ENCODE measurements at places on chromosomes 6 and 20.

GRCh38 chr6:42147138-42147562, 4.7 kb upstream of the C6orf132 start:
- DNase-seq, result no peak

- no peak for DNase-seq
Measured at GRCh38 chr6:102398788-102399390, 1005.4 kb downstream of the GRIK2 start.

- peak; percentile 41 for DNase-seq
Measured at GRCh38 chr6:79377888-79378348, 143.4 kb upstream of the HMGN3 start.

DNA sequence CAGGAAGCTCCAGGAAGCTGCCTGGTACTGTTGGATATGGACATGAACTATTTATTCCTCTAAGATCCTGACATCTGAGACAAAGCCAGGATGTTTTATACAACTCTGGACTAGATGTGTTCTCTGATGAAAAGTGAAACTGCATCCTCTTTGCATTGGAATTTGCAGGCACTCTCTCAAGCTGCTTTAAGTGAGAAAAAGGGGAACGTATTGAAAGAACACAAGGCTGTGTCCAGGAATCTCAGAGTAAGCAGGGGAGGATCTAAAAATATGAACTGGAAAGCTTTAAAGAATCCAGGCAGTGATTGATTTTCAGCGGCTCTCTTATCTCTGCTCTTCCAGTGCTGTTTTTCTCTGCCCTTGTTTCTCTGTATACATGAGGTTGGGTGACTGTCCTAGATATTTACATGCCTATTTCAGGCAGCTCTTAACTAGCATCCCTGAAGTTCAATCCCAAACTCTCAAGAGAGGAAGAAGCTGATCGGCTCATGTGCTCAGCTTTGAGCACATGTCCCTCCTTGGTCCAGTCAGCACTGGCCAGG, 193.8 kb downstream of the PLCB4 start:
- peak; percentile 13 for DNase-seq

- DNase-seq, result no peak
Measured at GRCh38 chr6:75528423-75528822, 34.8 kb upstream of the FILIP1 start.

DNA sequence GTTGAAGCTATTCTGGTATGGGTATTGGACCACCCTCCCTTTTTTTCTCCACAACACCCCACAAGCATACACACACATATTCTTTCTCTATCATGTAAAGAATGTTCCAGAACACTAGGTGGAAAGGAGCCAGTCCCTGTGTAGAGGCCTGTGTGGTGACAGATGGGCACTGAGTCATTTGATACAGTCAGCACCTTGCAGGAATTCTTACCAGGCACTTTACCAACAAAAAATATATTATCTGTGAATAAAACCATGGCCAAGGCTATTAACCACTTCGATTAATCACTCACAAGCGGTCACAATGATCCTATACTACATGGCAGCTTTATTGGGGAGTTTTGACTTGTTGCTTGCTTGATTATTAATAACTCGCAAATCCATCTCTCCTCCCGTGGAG, 149.5 kb downstream of the BFSP1 start:
- DNase-seq, result no peak

DNA sequence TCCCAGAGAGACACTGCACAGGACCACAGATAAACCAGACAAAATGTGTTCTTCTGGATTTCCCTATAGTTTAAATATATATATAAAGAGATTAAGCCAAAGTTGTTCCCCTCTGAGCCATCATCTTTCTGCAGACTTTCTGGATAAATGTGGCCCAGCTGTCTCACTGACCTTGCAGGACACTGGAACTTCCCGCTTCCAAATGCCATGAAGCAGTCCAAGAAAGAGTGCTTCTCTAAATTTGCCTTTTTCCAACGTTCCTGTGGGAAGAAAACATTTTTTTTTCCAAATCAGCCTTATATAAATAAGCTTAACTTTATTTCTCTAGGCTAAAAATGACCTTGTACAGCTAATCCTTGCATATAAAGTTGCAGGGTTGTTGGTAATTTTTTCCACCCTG, 65.7 kb downstream of the CYP39A1 start:
- no peak for DNase-seq

DNA sequence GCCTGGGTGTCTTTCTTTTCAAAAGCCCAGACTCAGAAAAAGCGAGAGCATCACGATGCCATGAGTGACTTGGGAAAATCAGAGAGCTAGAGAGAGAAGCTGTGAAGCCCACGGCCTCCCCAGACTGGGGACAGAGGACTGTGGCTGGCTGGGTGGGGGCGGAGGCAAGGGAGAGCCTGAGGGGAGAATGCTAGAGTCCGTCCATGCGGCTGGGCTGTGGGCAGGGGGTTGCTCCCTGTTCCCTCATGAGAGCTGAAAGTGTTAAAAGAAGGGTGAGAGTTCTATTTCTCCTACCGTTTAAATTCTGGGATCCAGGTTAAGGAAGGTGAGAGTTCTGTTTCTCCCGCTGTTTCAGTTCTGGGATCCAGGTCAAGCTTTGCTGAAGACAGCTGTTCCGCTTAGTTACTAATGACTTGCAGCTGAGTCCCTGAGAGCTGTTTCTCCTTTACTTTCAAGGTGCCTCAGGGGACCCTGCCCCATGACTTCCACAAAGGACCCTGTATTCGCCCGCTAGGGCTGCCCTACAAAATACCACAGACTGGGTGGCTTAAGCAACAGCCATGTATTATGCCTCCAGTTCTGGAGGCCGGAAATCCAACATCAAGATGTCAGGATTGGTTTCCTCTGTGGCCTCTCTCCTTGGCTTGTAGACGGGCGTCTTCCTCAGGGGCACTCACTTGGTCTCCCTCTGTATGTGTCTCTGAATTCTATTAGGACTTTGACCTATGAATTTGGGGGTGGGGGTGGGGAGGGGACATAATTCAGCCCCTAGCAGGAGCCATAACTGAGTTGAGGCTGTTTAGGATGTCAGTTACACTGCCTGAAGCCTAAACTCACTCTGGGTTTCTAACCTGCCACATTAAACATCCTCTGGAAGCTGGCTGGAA, 127.0 kb downstream of the PXDC1 start:
- no peak for DNase-seq

DNA sequence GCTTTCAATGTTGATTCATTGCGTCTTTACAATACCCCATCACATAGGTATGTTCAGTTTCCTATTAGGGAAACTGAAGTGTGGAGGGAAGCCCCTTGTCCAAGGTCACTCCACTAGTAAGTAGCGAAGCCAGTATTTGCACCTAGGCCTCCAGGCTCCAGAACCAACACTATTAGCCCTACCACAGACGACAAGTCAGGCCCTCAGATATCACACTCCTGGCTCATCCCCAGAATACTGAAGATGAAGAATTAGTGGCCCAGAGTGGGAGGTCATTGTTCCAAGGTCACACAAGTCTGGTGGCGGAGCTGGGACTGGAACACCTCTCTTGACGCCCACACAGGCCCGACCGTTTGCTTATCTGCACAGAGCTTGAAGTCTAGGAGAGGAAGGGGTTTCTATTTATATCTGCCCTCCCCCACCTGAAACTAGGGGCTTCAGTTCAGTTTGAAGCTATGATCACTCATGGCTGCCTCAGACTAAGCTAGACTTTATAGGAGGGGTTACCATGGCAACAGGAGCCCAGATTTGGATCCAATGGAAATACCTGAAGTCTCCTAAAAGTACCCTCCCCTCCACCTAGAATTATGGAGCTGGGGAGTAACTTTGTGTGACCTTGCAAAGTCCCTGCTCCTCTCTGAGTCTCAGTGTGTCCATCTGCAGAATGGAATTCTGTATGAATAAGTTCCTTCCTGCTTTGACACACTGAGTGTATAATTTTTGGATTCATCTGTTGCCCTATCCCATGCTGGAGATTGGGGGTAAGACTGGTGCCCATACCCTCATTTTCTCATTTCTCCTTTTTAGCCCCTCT, 2.2 kb downstream of the SNTA1 start:
- no peak for DNase-seq

DNA sequence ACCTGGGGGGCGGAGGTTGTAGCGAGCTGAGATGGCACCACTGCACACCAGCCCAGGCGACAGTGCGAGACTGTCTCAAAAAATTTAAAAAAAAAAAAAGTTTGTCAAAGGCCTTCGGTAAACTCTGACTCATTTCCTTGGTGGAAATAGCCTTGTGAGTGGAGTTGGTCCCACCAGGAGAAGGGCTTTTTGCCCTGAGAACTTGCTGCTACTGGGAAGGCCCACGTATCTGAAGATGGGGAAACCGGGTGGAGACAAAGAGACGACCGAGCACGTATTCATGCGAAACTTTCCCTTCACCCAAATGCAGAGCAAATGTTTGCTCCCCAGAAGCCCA, 51.7 kb downstream of the SLC22A23 start:
- peak; percentile 29 for DNase-seq

DNA sequence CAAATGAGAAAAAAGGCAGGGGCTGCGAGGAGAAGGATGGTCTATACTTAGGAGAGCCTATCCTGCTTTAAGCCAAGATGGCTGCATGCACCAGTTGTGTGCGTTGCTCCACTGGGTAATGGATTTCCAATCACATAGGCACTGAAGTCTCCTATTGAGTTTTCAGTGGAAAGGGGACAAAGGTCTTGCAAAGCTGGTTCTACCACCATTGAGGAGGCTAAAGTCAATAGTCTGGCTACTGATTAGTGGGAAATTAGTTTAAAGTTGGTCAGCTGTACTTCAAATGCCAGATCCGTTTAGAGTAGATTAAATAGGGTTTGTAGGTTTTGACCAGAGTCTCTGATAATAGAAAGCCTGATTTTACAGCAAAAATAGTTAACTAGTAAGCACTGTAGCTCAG, 104.9 kb downstream of the SESN1 start:
- no peak for DNase-seq

DNA sequence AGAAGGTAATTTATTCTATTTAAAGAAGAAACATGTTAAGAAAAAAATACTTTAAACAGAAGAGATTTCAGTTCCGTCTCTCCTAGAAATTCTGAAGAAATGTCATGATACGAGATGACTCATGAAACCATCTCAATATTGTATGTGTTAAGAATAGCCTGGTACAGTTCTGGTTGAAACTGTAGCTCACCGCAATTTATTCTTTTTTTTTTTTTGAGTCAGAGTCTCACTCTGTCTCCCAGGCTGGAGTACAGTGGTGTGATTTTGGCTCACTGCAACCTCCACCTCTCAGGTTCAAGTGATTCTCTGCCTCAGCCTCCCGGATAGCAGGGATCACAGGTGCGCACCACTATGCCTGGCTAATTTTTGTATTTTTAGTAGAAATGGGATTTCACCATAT, 103.3 kb downstream of the ARHGAP18 start:
- peak; percentile 58 for DNase-seq

DNA sequence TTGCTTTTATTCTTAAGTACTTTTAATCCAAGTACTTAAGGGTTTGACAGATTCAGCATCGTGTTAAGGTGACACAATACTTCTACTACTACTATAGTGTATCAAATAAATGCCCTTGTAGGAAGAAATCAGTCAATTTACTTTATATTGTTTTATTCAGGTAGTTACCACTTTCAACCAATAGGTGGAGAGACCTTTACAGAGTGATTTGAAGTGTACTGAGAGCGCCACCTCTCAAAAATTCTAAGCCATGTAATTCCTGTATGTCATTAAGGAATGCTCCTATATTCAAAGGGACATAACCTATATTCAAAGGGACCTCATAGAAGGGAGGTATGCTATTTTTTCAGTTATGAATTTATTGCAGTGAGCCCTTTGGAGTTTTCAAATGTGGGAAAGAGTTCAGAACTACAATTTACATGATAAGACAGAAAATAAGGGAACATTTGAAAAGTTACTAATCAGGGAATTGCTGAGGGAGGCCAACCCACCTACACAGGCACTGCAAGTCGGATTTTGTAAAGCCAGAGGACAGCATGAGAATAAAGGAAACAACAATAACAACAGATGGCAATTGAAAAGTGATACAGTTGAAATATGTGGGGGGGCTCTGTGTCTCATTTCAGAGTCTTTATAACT, 955.6 kb downstream of the TBC1D32 start:
- peak; percentile 56 for DNase-seq

GRCh38 chr20:58150772-58151171, 77.7 kb downstream of the ANKRD60 start:
- DNase-seq, result no peak

- DNase-seq, result no peak
Measured at GRCh38 chr6:7921046-7921445, 10.5 kb upstream of the TXNDC5 start.

- no peak for DNase-seq
Measured at GRCh38 chr6:105151644-105152043, 28.2 kb downstream of the POPDC3 start.

DNA sequence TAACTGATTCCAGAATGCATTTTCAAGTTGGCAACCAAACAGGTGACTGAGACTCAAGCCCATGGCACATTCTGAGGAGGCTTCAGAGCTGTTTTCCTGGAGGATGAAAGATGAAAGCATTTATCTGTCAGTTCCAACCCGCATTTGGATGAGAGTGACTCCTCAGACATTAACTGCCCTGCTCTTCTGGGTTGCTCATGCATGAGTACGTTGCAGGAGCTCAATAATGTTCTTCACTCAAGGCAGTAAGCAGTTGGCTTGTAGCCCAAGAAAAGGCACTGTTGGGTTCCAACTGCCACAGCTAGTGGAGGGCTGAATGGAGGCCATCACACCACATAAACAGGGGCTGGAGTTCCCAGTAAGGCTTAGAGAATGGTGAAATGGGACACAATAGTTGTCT, 155.3 kb downstream of the FUT9 start:
- no peak for DNase-seq

GRCh38 chr20:62647521-62648317, 5.4 kb downstream of the SLCO4A1 start:
- no peak for DNase-seq

- DNase-seq, result no peak
Measured at GRCh38 chr6:49855221-49855620, 11.1 kb downstream of the CRISP1 start.

- DNase-seq, result no peak
Measured at GRCh38 chr6:48614326-48614725, 503.3 kb upstream of the PTCHD4 start.

DNA sequence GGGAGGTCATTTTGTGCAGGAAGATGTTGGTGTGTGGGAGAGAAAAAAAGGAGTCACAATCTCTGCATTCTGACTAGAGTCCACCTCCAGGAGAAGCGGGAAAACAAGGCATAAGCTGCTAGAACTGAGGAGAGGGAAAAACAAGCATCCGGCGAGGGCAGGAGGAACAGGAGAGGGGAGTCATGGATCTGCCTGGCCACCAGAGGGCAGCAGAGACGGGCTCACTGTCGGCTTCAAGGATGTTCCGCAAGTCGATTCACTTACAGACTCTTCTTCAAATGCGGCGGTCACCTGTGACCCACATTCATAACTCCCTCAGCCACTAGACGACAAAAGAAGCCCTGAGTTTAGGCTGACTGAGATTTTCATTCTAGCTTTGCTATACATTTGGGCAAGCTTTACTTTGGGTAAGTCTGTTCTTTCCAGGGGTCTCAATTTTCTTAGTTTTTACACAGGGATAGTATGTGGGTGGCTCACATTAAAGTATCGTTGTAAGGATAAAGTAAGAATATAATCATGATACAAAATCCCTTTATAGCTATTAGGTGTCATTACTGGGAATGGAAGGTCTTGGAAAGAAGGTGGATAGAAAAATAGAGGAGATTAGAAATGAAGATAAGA, 6.6 kb upstream of the BTNL2 start:
- peak; percentile 66 for DNase-seq

All from astrocyte of the spinal cord (primary cell).